ENCODE measurements at places on chromosomes 4 and X.

DNA sequence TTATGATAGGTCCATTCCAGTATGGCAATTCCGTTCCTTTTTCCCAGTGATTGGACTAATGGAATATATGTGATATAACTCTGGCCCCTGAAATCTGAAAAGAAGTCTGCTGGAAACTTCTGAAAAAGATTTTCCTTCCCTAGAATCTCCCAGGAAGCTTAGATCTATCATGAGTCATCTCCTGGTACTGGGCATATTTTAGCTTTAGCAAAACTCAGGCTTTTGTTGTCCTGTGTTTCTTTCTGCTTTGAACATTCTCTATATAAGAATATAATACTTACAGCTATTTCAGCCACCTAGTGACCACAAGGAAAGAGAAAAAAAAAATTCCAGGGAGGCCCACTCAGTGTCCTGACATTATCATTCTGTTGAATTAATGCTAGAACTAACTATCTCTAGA is 597.2 kb upstream of the GRIA3 start:
- DNase-seq: no peak

- DNase-seq: no peak
Observed at GRCh38 chrX:153732401-153732800, 7.7 kb downstream of the ABCD1 start.

GRCh38 chr4:152016303-152016620 is 255.5 kb upstream of the GATB start:
- no peak for DNase-seq

GRCh38 chrX:154325541-154325940 is 29.9 kb downstream of the TKTL1 start:
- DNase-seq: no peak

- DNase-seq: no peak
Observed at GRCh38 chrX:56462389-56462788, 101.0 kb upstream of the UBQLN2 start.

- no peak for DNase-seq
Observed at GRCh38 chr4:13054420-13054970, 429.6 kb downstream of the RAB28 start.

- no peak for DNase-seq
Observed at GRCh38 chr4:139665079-139665689, 435 bp upstream of the MGST2 start.

DNA sequence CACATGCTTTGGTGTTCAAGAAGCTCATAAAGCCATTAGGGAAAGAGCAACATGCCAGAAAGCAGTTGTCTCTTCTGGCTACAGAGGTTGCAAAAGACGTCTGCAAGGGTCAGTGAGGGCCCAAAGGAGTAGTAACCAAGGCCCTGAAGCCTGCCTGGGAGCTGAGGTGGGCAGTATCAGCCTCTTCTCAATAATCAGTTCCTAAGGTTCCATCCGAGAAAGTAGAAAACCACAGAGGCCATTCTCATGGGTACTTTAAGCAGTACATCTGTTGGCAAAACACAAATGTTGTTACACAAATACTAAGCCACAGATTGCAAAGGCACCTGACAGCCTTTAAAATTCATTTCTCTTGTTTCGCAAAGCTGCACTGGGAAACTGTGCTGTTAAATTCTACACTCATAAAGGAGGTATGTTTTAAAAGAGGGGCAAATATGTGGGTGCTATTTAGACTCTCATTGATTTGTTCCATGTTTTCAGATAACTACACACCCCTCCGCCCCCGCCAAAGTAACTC is 37.7 kb downstream of the MECP2 start:
- no peak for DNase-seq

DNA sequence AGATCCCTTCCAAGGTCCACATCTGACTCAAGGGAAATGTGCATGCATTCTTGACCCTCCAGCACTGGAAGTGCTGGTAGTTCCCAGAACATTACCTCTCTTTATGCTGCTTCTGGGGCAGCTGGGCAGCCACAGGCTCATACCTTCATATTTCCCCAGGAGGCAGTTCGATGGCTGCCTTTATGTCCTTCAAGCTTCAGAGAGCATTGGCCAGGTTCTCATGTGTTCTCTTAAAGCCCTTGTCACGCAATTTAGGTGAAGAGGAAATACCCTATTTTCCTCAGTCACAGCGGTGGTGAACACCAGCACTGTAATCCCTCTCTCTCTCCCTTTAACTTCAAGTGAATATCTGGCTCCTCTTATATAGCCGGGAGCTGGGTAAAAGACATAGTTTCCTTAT is 134.3 kb downstream of the MID1IP1 start:
- DNase-seq: no peak

DNA sequence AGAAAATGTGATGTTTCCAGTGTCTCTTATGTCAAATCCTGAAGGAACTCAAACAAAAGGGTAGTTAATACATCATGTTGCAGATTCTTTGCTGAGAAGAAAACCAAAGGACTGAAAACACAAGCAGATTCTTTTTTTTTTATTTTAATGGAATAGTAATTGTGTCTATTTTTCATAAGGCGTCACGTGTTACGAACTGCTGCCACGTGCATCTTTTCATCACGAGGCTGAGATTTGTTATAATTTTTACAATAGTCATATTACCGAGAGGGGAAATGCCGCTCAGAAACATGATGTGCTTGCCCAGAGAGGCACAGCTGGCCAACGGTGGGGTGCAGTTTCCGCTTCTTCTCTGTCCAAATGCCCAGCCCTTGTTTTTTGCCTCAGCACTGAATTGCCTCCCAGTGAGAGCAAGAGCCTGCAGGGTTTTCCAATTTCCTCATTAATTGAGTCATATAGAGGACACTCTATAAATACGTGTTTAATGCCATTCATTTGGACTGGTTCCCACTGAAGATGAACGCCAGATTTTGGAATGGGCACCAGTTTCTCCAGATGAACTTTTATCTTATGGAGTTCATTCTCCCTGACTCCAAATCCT is 225.3 kb downstream of the STK32B start:
- DNase-seq: no peak

- DNase-seq: no peak
Observed at GRCh38 chr4:181684310-181684709, 558.9 kb upstream of the TENM3 start.

DNA sequence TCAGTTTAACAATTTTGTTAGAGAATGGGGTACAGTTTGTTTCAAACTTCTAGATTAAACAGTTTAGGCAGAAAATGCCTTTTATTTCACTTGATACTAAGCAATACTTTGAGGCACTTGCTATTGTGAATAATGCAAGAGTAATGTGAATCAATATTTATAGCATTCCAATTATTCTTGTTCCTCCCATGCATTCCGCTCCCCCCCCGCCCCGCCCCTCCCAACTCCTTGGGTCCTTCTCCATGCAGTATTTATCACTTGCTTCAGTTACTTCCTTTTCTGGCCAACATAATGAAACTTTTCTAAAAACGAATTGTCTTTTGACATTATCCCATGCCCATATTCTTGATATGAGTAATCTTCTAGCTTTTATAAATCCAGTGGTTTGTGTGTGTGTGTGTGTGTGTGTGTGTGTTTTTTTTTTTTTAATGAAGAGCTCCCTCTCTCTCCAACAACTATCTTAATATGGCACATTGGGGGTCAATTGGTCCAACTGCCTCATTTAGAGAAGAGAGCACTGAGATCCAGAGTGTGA is 1.6 kb downstream of the BANK1 start:
- DNase-seq: no peak

DNA sequence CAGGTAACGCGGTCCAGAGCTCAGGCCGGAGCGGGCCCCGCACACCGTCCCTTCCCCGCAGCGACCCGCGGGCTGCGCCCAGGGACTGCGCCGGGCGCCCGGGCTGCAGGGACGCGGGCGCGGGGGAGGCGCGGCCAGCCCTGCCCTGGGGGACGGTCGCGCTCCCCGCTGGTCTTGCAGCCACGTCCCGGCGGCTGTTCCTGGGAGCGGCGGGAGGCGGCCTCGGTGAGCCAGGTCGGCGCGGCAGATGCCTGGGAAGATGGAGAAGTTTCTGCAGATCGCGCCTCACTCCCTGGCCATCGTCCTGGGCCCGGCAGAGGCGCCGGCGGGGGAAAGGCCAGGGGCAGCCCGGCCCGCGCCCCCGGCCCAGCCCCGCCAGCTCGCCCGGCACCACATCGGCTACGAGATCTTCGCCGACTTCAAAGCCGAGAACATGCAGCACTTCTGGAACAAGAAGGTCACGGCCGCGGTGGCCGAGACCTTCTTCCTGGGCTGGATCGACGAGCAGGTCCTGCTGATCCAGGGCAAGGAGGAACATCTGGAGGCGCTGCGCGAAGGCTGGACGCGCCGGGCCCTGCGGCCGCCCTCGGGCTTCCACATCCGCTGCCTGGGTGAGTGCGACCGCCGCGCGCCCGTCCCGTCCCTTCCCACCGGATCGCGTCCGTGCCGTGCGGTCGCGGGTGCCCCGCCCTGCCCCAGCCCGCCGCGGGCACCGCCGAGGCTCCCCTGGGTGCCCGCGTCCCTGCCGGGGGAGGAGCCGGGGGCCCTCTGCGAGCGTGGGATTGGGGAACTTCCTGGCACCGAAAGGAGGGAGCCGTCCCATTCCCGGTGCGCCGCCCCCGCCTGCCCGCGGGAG is 107.4 kb upstream of the STOX2 start:
- DNase-seq: no peak

GRCh38 chr4:189022440-189023035 is 883.3 kb downstream of the TRIML1 start:
- no peak for DNase-seq

- no peak for DNase-seq
Observed at GRCh38 chrX:68492583-68492982, 6.3 kb upstream of the YIPF6 start.

- no peak for DNase-seq
Observed at GRCh38 chrX:21493226-21493830, 119.1 kb downstream of the CNKSR2 start.

DNA sequence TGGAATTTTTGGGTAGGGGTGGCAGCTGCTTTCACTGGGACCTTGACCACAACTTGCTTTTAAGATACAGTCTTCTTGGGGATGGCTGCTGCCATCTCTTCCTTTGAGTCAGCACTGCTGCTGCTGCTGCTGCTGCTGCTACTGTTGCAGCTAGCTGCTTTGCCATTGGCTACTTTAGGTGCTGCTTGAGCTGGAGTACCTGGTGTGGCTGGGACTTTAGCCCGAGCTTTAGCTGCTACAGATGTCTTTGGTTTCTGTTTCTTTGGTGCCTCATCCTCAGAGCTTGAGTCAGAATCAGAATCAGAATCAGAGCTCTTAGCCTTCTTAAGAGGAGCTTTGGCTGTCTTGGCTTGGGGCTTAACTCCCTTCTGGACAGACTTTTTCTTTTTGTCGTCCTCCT is 52.2 kb downstream of the FAM9B start:
- DNase-seq: no peak

GRCh38 chr4:77084019-77084639 is 8.3 kb upstream of the CCNI start:
- no peak for DNase-seq

GRCh38 chr4:94636004-94636403 is 121.8 kb upstream of the BMPR1B start:
- no peak for DNase-seq

- no peak for DNase-seq
Observed at GRCh38 chrX:10341309-10341708, 184.5 kb downstream of the CLCN4 start.

DNA sequence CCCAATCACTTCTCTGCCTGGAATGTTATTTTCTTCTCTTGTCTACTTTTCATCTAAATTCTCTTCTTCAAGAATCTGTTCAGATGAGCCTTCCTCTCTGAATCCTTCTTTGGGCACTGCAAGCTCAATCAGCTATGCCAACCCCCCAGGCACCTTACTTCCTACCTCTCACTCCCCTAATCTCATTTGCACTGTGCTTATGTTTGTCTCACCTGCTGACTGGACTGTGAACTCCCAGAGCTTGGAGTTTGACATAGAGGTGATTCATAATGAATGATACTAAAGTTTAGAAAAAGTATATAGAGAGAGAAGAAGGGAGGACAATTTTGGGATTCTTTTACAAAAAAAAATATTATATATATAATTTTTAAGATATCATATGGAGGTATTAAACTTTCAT is 36.3 kb downstream of the ANXA10 start:
- DNase-seq: no peak

DNA sequence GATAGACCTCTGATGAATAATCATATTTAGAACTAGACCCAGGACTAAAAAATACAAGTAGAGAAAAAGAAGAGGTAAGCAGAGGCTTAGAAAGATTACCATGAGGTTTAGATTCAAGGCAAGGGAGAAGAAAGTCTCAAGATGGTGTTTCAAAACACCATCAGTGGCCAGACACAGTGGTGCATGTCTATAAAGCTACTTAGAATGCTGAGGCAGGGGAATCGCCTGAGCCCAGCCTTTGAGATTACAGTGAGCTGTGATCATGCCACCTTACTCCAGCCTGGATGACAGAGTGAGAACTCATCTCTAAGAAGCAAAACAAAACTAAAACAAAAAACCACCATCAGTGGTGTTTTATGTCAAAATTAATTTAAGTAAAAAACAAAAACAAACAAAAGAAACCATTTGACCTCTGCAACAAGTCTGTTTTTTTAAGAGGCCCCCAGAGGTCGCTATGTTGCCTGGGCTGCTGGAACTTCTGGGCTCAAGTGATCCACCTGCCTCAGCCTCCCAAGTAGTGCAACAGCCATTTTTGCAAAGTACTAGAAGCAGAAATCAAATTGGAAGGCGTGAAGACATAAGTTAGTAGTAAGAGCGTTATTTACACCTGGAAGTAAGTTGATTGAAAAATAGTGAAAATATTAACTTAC is 784.3 kb downstream of the ADGRL3 start:
- no peak for DNase-seq

GRCh38 chr4:126451237-126451873 is 1136.6 kb downstream of the FAT4 start:
- no peak for DNase-seq

- DNase-seq: no peak
Observed at GRCh38 chr4:130099105-130099504, 1003.2 kb downstream of the C4orf33 start.

- DNase-seq: no peak
Observed at GRCh38 chr4:102694791-102695190, 66.0 kb downstream of the MANBA start.

- no peak for DNase-seq
Observed at GRCh38 chr4:38614231-38614630, 49.8 kb upstream of the KLF3 start.

DNA sequence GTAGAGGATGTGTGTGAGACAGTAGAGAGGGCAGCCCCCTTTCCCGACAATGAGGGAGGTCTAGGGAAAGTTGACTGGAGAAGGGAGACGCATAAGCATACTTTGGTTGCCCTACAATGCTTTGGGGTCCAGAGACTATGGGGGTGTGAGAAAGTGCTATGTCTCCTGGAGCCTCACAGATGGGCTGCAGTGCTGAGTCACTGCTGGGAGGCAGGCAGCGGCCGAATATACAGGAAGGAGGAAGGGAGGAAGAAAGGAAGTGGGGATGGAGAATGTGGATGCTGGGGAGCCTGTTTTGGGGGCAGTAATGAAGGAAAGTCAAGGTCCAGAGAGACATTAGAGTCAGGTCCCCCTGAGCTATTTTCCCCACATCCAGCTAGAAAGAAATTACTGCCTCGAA is 12.7 kb downstream of the DRP2 start:
- no peak for DNase-seq

GRCh38 chr4:52964011-52964410 is 101.9 kb downstream of the RASL11B start:
- DNase-seq: no peak

GRCh38 chrX:20507901-20508620 is 241.4 kb upstream of the RPS6KA3 start:
- DNase-seq: no peak

GRCh38 chr4:14928035-14928434 is 74.2 kb upstream of the CPEB2 start:
- no peak for DNase-seq
